ENCODE measurements at places on chromosomes 12 and 14.

DNA sequence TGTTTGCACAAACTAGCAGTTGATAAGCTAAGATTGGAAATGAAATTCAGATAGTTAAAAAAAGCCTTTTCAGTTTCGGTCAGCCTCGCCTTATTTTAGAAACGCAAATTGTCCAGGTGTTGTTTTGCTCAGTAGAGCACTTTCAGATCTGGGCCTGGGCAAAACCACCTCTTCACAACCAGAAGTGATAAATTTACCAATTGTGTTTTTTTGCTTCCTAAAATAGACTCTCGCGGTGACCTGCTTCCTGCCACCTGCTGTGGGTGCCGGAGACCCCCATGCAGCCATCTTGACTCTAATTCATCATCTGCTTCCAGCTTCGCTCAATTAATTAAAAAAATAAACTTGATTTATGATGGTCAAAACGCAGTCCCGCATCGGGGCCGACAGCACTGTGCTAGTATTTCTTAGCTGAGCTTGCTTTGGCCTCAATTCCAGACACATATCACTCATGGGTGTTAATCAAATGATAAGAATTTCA lies 335.6 kb downstream of the TMEM121 start:
- DNase-seq = no peak

- no peak for DNase-seq
Measured at GRCh38 chr12:116638376-116638775, 79.2 kb downstream of the MAP1LC3B2 start.

- DNase-seq = no peak
Measured at GRCh38 chr14:30906752-30907658, 32.6 kb downstream of the COCH start.

- no peak for DNase-seq
Measured at GRCh38 chr12:5577211-5577612, 145.3 kb downstream of the NTF3 start.

- peak; percentile 78 for DNase-seq
Measured at GRCh38 chr12:123271001-123271668, 521 bp downstream of the CDK2AP1 start.

- no peak for DNase-seq
Measured at GRCh38 chr12:125861299-125862281, 796.4 kb downstream of the AACS start.

Data from HuH-7 (cell line).